Left renal pelvis (tissue), 4 donors: ENCODE measurements at places on chromosomes 1 and 21.

DNA sequence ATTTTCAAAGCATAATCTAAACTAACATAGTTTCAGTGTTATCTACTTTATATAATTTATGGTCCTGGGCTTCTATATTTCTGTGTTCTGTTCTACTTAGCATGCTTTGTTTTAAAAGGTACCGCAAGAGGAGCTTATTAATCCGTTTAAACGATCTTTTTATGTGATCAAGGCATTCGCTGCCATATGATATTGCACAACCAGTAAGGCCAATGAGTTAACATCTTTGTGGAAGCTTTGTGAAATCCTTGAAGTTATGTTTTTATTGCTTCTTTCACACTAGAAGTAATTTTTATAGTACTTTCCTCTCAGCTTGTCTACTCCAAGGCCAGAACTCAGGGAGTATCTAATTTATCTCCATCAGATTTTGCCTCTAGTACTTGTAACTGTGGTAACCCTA, 8.9 kb downstream of the LRRC8C start:
- no peak for DNase-seq

DNA sequence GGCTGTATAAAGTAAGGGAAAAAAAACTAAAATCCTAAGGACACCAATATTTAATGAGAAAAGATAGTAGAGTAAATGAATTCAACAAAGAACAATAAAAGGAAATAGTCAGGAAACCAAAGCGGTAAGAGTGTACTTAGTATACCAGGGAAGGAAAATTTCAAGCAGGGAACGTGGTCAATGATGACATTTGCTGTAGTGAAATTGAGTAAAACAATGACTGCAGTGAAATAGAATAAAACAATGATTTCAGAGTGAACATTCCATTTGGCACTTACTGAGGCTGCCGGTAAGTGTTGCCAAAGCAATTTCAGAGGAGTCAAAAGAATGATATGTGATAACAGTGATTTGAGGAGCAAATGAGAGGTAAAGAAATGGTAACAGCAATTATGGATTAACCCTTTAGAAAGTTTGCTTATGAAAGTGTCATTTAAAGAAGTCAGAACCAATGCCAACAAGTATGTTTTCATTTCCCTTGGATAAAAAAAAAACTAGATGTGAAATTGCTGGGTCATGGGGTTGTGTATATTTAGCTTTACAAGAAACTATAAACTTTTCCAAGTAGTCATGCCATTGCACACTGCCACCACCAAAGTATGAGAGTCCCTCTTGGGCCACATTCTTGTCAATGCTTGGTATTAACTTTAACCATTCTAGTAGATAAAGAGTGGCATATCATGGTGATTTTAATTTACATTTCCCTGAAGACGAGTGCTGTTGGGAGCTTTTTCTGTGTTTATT, 50.5 kb downstream of the VCAM1 start:
- no peak for DNase-seq

DNA sequence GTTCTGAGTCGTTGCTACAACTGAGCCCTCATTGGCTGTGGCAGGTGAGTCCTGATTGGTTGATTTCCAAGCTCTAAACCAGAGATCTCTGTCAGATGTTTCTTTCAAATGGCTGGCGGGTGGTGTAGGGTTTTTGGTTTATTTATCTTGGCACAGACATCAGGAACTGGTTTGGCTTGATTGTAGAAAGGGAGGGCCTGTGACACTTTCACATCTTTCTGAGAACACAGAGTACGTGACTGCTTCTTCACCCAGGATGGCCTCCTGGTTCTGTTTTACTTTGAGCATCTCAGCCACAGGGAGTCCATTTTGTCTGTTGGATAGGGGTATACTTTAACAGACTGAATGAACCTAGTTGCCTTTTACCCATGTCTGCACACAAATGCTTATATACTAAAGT, 89.4 kb upstream of the GPR52 start:
- no peak for DNase-seq

GRCh38 chr1:161357073-161357472, 10.6 kb downstream of the CFAP126 start:
- DNase-seq: no peak

DNA sequence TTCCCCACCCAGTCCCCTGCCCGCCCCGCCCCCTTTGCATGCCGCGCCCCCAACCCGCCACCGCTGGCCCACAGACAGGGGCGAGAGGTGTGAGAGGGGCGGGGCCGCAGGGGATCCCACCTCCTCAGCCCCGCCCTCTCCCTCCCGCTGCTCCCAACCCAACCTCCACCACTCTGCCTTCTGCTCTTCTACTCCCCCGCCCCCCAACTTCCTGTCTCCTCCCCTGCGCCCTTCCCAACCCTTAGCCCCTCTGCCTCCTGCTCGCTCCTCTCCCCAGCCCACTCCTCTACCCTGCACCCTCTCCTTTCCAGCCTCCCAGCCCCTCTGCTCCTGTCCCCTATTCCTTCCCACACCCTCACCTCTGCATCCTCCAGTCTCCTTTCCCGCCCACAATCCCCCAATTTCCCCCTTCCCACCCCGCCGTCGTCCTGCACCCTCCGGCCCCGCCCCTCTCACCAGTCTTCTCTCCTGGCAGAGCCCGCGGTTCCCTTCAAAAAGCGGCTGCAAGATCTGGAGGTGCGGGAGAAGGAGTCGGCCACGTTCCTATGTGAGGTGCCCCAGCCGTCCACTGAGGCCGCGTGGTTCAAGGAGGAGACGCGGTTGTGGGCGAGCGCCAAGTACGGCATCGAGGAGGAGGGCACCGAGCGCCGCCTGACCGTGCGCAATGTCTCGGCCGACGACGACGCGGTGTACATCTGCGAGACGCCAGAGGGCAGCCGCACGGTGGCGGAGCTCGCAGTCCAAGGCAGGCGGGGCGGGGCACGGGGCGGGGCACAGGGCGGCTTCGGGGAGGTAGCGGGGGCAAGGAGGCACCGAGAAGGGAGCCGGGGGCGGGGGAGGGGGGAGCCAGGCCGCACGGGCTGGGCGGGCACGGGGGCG, 5.4 kb downstream of the OBSCN start:
- DNase-seq: peak; percentile 67

- no peak for DNase-seq
Measured at GRCh38 chr1:11147197-11147770, 41.9 kb upstream of the ANGPTL7 start.

- no peak for DNase-seq
Measured at GRCh38 chr1:12285496-12286143, 55.8 kb downstream of the VPS13D start.

DNA sequence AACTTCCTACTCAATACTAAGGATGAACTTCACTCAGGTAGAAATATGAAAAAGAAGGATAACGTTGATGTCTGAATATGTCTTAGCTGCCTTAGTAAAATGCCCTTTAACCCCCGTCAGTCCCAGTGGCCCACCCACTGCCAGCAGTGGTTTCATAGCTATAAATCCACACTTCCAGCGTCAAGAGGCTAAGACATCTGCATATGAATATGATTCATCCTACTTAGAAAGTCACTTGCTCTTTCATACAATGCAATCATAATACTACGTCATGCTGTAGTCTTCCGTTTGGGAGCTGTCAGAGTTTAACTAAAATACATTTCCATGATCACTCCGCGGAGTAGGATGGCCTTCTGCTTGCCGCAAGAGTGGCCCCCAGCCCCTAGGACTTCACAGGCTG, 247.3 kb downstream of the SDCCAG8 start:
- DNase-seq: no peak

DNA sequence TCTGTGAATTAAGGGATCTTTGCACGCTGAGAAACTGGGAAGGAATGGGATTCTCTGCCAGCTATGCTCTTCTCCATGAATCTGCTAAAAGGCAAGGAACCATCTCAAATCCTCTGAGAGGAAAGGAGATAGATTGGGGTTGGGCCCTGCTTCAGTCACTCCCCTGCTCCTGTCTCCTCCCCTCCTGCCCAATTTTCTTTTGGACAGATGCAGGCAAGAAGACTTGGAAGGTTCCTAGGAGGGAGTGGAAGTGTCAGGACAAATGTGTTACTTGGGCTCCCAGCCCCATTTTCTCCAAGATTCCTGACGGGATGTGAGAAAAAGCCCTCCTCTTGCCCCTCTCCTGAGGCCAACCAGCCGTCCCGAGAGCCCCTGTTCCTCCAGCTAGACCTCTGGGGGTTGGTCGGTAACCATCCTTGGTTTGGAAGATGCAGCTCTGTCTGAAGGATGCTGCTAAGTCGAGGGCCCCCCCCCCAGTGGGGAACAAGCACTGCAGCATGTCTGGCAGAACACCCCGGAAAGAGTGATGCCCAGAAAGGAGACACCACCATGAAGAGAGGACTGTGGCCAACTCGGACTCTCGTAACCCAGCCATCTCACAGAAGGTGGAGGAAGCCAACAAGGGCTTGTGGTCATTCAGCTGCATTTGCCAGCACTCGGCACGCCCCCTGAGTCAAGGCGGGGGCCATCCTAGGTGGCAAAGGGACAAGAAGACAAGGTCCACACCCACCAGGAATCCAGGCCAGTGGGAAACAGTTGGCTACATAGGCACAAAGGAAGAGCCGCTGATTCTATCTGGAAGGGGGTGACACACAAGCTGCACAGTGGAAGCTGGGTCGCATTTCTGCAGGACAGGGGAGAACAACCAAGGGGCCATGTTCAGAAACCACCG, 43.7 kb downstream of the CDK18 start:
- DNase-seq: no peak

- DNase-seq: no peak
Measured at GRCh38 chr21:35646606-35647005, 413.7 kb downstream of the SETD4 start.

DNA sequence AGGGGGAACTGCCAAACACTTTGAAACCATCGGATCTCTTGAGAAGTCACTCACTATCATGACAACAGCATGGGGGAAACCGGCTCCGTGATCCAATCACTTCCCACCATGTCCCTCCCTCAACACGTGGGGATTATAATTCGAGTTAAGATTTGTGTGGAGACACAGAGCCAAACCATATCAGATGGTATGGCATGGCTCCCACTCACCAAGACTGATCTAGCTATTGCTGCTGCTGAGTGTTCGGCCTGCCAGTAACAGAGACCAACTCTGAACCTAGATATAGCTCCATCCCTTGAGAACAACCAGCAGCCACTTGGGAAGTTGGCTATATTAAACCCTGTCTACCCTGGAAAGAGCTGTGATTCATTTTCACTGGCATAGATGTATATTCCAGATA, 49.4 kb downstream of the CDCP2 start:
- DNase-seq: no peak

- DNase-seq: no peak
Measured at GRCh38 chr1:96979304-96980268, 258.0 kb downstream of the PTBP2 start.

GRCh38 chr1:152029144-152029928, 7.5 kb downstream of the S100A11 start:
- DNase-seq: no peak

DNA sequence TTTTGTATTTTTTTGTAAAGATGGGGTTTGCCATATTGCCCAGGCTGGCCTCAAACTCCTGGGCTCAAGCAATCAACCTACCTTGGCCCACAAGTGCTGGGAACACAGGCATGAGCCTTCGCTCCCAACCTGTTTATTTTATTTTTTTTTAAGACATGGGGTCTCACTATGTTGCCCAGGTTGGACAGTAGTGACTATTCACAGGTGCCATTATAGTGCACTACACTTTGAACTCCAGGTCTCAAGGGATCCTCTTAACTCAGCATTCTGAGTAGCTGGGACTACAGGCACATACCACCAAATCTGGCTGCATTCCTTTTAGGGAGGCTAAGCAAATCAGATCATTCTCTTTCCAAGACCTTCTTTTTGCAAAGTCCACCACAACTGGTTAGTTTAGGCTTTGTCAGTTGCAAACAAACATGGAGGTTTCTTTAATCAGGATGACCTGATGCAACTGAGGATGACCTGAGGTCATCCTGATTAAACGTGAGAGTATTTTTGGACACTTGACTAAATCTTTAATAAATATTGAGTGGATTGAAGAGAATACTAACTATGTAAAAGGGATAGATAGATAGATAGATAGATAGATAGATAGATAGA, 30.0 kb upstream of the RALGPS2 start:
- DNase-seq: no peak
